ENCODE measurements at places on chromosomes 3 and 15.

DNA sequence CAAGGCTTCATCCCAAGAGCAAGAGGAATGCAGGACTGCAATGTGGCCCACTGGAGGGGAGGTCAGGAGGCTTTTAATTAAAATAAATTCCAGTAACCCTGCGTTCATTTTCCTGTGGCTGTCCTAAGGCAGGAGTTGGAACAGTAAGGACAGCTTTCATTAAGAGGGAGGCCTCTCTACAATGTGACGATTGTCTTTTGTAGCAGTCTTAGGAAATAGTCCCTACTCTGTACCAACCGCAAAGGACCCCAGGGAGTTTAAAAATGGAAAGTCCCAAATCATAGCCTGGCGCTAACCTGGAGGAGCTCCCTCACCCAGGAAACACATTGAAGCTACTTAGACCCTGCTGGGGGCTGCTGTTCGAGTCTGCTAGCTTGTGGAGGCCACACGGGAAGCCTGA is 62.8 kb downstream of the SYNM start:
- no peak for DNase-seq

DNA sequence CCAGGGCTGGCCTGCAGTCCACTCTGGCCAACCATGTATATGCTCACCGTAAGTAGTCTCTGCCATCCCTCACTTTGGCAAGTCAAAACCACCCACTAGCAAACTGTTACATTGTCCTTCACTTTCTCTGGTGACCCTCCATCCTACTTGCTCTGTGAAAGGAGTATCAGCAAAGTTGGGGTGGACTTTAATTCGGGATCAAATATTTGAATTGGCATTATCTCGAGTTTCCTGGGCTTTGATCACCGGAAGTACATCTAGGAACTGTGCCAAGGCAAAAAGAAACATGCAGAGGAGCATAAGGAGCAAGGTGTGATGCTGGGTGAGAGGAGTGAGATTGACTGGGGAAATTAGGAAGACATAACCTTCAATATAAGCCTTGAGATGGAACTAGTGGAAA is 188.9 kb upstream of the P2RY1 start:
- DNase-seq: no peak

DNA sequence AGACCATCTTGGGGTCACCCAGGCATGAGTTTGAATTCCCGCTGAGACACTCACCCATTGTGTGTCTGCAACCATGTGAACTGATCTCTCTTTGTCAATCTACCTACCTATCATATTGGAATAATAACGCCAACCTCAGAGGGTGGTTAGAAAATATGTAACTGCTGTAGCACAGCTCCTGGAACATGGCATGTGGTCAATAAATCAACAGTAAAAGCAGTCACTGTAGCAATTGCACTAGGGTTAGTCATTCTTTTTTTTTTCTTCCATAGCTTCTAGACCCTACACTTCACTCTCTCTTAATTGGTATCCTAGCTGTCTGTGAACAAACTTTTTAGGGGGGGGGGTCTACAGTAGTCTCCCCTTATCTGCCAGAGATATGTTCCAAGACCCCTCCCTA is 64.2 kb upstream of the SLCO2A1 start:
- DNase-seq: no peak

GRCh38 chr3:37330466-37330865 is 156.1 kb upstream of the LRRFIP2 start:
- no peak for DNase-seq

GRCh38 chr15:42053914-42054313 is 33.1 kb upstream of the PLA2G4E start:
- DNase-seq: no peak

- no peak for DNase-seq
Observed at GRCh38 chr15:77844798-77845446, 212.2 kb upstream of the LINGO1 start.

GRCh38 chr15:92636908-92637481 is 18.6 kb downstream of the FAM174B start:
- DNase-seq: no peak

Data from C1 segment of cervical spinal cord (tissue), 14 donors.